ENCODE measurements at places on chromosomes 16 and 17.

GRCh38 chr16:50244140-50244503 is 22.2 kb upstream of the ADCY7 start:
- DNase-seq: peak; percentile 95

- peak; percentile 3 for DNase-seq
Measured at GRCh38 chr17:72151565-72152386, 31.0 kb downstream of the SOX9 start.

- DNase-seq: no peak
Measured at GRCh38 chr17:82648742-82649331, 593 bp upstream of the WDR45B start.

- no peak for DNase-seq
Measured at GRCh38 chr17:13222975-13223374, 205.1 kb upstream of the ELAC2 start.

DNA sequence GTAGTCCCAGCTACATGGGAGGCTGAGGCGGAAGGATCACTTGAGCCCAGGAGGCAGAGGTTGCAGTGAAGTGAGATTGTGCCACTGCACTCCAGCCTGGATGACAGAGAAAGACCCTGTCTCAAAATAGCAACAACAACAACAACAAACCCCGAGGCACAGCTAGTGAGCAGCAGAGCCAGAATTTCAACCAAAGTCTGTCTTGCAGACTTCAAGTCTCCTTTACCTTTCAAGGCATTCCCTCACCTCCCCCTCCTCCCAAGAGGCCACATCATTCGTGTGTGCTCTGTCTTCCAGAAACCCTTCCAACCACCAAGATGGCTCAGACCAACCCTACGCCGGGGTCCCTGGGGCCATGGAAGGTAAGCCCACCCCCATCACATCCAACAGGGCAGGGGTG is 2.2 kb downstream of the CRYBA1 start:
- no peak for DNase-seq

DNA sequence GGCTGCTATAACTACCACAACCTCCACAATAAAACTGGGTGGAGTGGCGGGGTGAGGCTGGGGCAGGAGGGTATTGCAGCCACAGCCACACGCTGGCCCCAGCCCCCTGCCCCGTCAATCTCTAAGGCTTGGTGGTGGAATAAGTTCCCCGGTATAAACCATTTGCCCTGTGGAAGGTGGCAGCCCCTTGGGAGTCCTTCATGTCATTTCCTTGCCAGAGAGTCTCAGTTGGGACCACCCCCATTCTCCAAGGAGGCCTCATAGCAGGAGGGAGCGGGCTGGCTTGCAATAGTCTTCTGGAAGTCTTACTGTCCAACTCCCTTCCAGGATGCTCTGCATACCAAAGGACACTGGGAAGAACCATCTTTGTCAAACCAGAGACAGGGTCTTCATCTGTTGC is 19.4 kb downstream of the CD300A start:
- no peak for DNase-seq

DNA sequence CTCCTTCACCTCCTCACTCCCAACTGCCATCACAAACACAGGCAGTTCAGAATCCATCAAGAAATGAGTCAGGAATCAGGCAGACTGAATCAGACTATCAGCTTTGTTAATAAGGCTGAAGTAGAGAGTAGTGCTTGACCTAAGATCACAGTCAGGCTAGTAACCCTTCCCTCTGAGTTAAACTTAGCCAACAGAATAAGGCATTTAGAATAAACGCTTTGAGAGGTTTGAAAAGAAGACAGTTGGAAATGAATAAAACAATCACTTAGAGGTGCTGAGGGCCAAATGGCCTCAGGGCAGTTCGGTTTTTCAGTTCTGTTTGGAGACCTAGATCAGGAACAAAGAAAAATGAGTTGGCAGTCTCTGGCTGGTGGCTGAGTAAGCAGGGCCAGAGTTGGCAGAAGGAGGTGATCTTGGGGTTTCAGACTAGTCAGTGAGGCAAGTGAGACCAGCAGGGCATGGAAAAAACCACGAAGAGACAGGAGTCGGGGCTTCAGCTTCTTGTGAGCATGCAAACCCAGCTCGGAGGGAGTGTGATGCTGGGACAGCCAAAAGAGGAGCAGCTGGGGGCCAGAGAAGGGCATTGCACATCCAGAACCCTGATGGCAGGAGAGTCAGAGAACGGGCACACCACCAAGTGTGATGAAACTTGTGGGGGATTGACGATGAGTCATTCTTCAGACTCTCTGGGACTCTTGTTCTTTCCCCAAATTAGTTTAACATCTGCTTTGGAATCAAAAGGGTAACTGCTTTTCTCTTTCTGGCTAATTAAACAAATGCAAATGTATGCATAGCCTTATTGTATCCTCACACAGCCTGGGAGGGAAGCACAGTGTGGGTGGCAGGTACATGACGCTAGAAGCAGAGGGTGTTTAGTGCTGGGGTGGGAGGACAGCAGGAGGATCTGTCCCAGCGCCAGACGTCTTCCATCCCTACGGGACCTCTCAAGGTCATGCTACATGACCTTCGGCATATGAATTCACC is 54.8 kb downstream of the SPECC1 start:
- peak; percentile 10 for DNase-seq

- no peak for DNase-seq
Measured at GRCh38 chr17:83119987-83120864, 40.8 kb downstream of the METRNL start.

- DNase-seq: no peak
Measured at GRCh38 chr17:7626956-7627249, 718 bp downstream of the SAT2 start.

DNA sequence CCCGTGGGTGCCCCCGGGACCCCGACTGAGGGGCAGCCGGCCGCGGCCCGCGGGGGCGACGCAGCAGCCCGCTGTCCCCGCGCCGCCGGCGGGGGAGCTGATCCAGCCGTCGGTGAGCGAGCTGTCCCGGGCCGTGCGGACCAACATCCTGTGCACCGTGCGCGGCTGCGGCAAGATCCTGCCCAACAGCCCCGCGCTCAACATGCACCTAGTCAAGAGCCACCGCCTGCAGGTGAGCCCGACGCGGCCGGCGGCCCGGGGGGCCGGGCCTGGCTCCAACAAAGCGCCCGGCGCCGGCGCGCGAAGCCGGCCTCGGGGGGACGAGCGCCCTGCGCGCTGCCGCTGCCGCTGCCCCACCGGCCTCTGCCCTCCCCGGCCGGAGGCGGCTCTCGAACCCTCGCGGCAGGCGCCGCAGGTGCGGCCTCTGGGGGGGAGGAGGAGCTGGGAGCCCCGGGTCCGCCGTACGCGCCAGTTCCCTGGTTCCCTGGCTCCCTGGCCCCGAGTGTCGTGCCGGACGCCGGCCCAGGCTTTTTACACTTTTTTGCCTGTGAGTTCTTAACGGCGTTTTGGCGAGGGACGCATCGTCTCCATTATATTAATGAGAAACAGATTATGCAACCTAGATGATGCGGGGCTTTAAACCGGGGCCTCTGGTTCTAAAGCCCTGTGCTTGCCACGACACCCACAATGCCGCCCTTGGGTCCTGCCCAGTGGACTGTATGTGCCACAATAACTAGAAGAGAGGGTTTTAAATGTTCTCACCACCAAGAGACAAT is 521 bp downstream of the ATMIN start:
- peak; percentile 8 for DNase-seq

DNA sequence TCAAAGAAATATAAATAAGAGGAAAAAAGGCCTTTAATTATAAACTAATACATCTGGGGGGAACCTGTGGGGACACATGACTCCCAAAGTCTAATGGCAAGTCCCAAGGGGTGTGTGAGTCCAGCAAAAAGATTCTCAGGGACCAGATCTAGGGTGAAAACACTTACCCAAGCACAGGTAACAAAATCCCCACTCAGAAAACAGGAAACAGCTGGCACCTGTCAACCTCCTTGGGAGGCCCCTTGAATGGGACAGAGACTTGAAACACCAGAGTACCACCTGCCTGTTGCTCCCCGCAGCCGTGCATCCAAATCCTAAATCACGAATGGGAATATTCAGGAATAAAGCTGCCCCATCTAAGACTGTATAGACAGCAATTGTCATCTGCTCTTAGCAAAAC is 461.2 kb upstream of the CDH5 start:
- DNase-seq: no peak

DNA sequence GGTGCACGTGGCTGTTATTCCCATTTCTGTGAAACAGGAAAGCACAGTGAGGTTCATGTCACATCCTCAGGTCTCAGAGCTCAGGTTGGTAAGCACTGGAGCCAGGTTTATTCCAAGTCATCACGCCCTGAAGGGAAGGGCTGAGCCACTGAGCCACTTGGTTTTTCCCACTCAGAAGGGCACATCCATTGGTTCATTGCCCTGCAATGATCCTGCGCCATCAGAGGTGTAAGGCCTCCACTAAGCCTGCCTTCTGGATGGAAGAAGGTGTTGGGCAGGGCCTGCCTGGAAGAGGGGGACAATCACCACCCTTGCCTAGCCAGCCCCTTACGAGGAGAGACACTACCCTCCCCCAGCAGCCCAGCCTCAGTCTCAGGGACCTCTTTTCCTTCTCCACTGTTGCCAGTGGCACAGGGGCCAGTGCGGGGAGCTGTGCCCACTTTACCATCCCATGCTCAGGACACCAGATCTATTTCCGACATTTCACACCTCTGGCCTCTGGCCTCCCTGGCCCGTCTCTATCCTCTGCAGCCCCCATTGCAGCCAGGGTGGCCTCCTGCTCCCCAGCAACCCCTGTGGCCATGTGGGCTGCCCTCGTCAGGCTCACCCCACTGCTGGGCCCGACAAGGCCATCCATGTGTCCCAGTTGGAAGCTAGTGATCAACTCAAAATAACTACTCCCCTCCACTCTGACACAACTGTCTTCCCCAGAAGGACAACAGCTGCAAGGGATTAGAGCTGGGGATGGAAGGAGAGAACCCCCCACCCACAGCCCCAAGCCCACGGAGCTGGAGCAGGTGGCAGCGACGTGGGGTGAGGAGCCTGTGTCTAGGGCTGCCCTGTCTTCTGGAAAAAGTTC is 29.9 kb downstream of the CFAP20 start:
- no peak for DNase-seq

DNA sequence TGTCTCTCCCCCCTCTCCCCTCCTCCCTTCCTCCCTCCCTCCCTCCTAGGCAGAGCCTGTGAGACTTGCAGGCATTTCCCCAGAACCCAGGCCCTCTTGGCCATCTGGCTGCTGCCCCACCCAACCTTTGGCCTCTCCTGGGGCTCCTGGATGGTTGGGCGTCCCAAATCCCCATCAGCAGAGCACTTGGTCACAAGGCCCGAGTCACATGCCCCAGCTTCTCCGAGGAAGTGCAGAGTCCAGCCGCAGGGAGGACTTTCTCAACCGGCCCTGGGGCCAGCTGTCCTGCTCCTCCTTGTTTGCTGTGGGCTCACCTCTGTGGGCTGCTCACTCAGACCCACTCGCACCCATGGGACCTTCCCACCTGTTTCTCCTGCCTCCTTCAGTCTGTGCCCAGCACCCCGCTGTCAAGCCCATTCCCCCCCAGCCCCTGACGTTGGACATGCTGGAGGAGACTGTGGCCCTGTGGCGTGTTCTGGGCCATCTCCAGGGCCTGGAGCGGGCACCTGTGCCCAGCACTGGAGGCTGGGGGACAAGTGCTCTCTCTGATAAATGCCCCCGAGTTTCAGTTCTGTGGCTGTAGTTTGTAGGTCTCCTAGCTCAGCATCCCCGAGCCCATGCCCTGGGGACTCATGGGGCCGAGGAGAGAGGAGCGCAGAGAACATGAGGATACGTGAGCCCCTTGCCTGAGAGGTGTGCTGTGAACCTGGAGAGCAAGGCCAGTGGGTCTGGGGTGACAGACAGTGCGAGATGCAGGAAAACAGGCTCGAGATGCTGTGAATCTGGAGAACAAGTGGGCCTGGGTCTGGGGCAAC is 42.3 kb upstream of the ZNF750 start:
- DNase-seq: no peak

GRCh38 chr16:87134628-87134995 is 182.6 kb downstream of the C16orf95 start:
- no peak for DNase-seq

DNA sequence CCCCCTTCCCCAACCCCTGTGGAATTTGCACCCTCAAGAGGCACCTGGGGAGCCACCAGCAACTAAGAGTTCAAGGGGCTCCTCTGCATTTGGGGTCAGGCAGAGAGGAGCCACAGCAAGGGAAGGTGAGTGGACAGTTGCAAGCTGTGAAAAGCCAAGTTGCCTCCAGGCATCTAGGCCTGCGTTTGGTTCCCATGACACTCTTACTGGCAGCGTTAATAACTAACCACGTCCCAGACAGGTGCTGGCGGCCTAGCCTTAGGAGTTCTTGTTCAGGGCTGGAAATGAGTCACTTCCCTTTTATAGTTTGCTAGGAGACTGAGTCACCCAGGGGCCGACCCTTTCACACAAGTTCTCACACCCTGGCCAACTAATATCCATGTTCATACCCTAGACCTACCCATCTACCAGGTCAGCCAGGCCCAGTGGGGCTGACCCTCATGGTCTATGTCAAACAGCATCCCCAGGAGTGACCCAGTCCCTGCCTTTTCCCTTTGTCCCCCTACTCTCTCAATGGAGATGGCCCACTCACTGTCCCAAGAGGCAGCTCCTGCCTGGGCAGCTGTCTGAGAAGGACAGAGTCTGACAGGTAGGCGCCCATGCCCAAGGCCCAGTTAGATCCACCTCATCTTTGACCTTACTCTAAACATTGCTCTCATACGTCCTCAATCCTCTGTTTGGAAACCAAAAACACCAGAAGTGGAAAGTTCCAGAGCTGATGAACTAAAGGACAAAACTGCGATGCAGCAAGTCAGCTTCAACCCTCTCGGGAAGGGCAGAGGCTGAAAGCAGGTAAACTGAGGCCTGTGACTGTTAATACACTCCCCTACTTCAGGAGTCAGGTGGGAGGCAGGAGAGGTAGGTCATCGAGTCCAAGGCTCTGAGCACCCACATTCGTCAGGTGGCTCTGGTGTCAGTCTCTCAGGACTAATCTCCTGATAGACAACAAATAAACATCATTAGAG is 300.6 kb downstream of the SOX9 start:
- peak; percentile 91 for DNase-seq

GRCh38 chr17:56111706-56112485 is 41.4 kb upstream of the ANKFN1 start:
- no peak for DNase-seq

GRCh38 chr16:9094011-9094846 is 2.8 kb downstream of the HAPSTR1 start:
- peak; percentile 57 for DNase-seq

GRCh38 chr16:49128740-49129139 is 152.9 kb downstream of the CBLN1 start:
- DNase-seq: no peak

- no peak for DNase-seq
Measured at GRCh38 chr17:82848022-82848592, 8.3 kb upstream of the ZNF750 start.

DNA sequence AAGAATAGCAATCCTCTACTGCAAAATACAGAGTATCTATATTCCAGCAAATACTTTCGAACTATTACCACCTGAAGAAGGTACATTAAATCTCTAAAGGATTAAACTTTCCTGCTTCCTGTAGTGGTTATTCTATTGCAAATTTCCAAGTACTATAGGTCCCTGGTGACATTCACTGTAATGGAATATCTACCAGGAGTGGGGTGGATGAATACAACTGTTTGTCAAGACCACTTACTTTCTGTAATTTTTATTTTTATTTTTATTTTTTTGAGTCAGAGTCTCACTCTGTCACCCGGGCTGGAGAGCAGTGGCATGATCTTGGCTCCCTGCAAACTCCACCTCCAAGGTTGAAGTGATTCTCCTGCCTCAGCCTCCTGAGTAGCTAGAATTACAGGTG is 389.5 kb downstream of the TMEM114 start:
- no peak for DNase-seq

GRCh38 chr16:66508248-66508913 is 41.5 kb downstream of the TK2 start:
- DNase-seq: no peak

- no peak for DNase-seq
Measured at GRCh38 chr16:3664187-3664896, 9.9 kb downstream of the DNASE1 start.

Data from RKO (cell line).